Activated CD4-positive, alpha-beta T cell treated with anti-CD3 and anti-CD28 coated beads for 36 hours (primary cell): ENCODE measurements at places on chromosomes 7 and 10.

DNA sequence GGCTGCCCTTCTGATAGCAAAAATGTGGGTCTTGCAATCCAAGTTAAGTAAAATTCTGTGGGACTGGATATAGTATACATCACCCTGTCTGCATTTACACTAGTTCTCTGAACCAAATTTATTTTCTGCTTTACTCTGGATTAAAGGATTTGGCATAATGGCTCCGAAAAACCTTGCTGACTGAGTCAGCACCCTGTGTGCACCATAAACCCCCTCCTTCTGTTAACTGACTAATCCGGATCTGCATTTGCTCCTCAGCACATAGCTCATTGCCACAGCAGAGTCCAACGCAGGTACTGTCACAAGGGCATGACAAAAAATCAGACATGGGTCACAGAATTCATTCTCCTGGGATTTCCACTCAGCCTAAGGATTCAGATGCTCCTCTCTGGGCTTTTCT lies 1.3 kb downstream of the OR2A5 start:
- DNase-seq: no peak

DNA sequence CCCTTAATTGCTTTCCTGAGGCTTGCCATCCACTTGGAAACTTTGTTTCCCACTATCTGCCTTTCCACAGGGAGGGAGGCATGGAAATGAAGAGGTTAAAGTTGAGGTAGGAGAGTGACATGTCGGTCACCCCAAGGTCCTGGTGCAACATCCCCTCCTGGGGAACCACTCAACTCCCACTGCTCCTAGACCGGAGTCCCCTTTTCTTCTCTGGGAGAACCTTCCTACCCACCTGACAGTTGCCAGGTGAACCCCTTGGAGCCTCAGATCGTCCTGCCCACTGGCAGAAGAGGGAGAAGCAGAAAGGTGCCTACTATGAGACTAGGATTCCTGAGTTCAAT lies 21.7 kb downstream of the IMPDH1 start:
- no peak for DNase-seq

GRCh38 chr10:6269953-6270867 lies 67.5 kb downstream of the PFKFB3 start:
- peak; percentile 90 for DNase-seq

GRCh38 chr7:154837622-154838021 lies 165.3 kb downstream of the PAXIP1 start:
- no peak for DNase-seq

GRCh38 chr7:132897093-132897687 lies 184.7 kb downstream of the CHCHD3 start:
- DNase-seq: no peak

GRCh38 chr10:62873866-62874265 lies 57.7 kb upstream of the EGR2 start:
- DNase-seq: no peak

- no peak for DNase-seq
These were observed 77.2 kb downstream of the KIAA1549 start for GRCh38 chr7:138903859-138904435.

- DNase-seq: no peak
These were observed 19.8 kb upstream of the NXPH1 start for GRCh38 chr7:8413600-8413999.

GRCh38 chr7:22185559-22185958 lies 171.4 kb downstream of the RAPGEF5 start:
- no peak for DNase-seq

DNA sequence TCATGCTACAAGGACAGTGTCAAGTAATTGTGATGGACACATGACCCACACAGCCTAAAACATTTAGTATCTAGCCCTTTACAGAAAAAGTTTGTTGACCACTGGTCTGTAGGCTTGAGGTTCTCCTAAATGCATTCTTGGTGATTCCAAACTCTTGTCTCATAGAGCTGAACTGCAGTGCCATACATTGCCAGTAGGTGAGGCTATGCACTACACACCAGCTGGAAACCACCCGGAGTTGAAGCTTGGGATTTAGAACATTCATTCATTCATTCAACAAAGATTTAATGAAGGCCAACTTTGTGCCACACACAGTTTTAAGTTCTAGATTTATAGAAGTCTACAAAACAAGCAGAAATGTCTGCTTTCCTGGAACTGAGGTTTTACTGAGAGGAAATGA lies 77.3 kb upstream of the TCF7L2 start:
- no peak for DNase-seq

DNA sequence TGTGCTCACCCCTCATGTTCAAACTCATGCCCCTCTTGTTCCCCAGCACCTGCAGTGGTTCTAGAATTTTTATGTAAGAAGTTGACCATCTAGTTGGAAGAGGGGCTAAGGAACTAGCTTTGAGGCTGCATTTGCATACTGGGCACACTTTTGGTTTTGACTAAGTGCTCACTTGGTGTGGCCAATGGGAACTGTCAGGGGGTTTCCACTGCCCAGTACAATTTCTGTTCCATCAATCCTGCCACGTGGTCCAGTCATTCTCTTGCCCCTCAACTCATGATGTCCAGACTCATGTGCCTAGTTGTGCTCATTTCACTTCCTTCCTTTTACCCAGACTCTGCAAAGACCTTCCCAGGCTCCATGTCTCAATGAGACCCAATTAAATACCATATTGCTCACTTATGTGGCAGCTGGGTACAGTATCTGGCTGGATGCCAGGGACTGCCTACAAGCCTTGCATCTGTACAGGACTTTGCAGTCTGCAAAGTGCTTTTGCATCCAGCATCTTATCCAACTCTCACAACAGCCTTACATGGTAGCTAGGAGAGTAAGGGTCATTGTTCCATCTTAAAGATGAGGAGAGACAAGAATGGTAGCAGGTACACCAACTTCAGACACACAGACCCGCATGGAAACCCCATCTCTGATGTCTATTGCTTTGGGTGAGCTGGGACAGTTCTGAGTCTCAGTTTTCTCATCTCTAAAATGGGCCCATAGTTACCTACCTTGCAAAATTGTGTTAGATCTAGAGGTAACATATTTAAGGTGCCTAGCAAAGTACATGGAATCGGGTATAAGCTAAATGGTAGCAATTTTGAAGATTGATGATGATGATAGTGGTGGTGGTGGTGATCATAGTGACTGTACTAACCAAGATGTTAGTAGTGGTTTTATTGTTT lies 30.1 kb upstream of the KCNMA1 start:
- DNase-seq: no peak
